Stimulated activated CD4-positive, alpha-beta T cell treated with anti-CD3 and anti-CD28 coated beads, Interleukin-15, amount 100 ng/mL, for 1 hour (primary cell): ENCODE measurements at places on chromosomes 11 and 22.

- DNase-seq = no peak
These were observed 653 bp downstream of the GRK3 start for GRCh38 chr22:25564979-25565677.

DNA sequence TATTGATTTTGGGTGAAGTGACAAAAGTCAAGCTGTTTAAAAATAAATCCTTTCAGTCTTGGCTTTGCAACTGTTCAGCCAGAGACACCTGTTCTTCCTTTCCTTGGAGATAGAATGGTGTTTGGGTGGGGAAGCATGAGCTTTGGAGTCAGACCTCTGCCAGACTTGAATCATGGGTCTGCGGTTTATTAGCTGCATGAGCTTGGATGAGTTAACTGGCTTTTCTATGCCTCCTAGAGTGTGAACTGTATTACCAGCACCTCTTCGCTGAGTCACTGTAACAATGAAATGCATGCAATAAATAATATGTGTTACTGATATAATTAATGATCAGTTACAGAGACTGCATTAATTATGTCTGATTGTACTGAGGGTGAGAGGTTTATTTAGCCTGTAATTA lies 13.5 kb upstream of the MYEOV start:
- DNase-seq = no peak

DNA sequence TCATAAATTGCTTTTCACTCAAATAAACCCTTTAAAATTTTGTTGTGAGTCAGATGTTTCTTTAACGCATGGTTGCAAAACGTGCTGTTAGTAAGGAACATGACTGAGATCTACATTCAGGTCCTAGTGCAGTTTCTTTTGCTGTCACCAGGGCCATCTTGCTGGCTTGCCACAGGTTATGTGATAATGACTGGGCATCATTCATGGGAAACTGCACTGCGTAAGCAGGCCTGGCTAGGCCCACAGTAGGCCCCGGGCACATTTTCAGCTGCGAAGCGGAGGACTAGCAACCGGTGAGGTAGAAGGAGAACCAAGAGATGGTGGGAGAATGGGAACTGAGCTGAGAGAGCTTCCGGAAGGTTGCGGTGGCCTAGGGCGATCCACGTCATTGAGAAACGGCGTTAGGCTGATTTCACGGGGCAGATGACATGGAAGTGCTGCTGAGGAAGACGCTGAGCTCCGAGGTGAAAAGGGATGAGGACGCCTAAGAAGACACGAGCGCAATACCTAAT lies 3.2 kb upstream of the KLHDC7B start:
- no peak for DNase-seq

GRCh38 chr11:80831374-80831773 lies 1390.5 kb upstream of the TENM4 start:
- DNase-seq = no peak

GRCh38 chr11:82092904-82093303 lies 640.8 kb downstream of the FAM181B start:
- no peak for DNase-seq

GRCh38 chr11:117034901-117035300 lies 63.3 kb downstream of the SIK3 start:
- no peak for DNase-seq

DNA sequence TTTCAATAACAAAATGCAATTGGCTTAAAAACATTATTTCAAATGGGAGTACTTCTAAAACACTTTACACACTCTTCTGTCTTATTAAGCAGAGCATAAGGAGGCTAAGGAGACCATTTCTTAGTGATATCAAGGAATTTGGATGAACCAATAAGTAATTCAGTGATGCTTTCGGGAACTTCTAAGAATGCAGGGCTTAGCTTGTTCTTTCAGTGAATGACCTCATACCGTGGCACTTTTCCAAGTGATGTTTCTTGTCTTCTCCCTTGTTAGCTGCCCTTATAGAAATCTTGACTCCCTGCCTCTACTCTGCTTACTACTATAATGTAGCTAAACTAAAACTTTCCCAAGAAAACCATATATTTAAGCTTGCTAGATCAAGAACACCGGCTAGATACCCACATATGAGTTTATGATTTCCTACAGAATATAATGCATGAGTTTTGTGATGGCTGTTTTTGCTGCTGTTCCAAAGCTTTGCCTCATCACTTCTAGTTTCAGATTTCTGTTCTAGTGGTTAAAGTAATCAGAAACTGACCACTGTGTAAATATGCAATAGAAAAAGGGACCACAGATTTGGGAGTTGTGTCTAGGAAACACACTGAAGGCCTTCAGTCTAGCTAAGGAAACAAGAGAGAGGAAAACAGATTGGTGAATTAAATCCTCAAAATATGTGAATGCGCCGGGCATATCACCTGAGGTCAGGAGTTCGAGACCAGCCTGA lies 37.5 kb upstream of the STK33 start:
- DNase-seq = no peak

DNA sequence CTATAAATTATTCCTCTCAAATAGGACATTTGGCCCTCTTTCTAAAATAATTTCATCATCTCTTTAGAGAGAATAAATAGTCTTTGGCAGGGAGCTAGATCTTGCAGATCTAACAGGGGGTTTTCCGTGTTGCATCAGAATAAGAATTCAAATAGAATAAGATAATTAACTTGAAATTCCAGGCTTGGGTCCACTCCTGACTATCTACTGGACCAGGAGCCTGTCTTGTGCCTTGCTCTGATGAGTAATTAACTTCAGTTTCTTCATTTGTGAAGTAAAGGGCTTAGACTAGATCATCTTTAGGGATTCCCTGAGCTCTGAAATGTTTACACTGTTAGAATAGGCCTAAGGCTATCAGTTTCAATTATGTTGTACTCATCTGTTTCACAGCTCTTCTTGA lies 23.5 kb upstream of the TMEM123 start:
- no peak for DNase-seq
